ENCODE measurements at places on chromosomes 1 and 21.

DNA sequence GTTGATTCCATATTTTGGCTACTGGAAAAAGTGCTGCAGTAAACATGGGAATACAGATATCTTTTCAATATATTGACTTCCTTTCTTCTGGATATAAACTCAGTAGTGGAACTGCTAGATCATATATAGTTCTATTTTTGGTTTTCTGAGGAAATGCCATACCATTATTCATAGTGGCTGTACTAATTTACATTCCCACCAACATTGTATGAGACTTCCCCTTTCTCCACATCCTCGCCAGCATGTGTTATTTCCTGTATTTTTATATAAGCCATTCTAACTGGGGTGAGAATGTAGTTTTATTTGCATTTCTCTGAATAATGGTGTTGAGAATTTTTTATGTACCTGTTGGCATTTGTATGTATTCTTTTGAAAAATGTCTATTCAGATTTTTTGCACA is 385.2 kb downstream of the NUF2 start:
- DNase-seq: no peak

GRCh38 chr1:60841116-60842046 is 241.0 kb upstream of the NFIA start:
- no peak for DNase-seq

DNA sequence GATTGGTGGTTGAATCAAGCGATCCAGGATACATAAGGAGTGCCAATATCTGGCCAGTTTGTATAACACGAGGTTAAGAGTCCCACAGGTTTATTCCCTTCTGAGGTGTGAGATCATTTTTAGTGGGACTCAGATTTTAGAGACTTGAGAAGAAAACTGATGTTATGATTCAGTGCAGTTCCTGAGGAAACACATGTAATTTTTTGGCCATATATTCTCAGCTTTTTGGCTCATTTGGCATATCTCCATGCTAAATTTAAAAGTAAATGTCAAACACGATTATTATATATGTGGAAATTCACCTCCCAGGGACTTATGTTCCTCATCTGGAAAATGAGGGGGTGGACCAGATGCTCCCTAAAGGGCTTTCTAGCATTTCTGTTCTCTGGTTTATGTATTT is 39.2 kb upstream of the SERBP1 start:
- DNase-seq: no peak

DNA sequence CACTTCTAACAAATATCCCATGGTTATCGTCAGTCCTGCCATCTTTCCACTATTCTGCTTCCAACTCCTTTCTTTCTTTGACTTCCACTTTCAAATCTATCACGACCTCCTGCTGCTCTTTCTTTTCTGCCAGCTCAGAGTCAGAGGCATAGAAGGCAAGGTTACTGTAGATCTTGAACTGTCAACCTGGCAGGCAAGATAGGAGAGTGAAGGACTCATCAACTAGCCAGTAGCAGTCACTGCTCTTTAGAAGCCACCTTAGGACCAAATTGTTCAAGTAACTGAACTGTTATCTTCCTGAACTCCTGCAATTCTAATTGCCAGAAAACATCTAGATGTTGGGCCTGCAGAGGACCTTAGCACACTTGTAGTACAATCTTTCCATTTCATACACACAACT is 13.1 kb upstream of the FCER1A start:
- no peak for DNase-seq

GRCh38 chr1:217948741-217949140 is 317.6 kb downstream of the SPATA17 start:
- DNase-seq: no peak

- no peak for DNase-seq
Observed at GRCh38 chr1:151881479-151881878, 27.8 kb downstream of the THEM4 start.

- no peak for DNase-seq
Observed at GRCh38 chr1:87369736-87370478, 41.2 kb downstream of the LMO4 start.

- no peak for DNase-seq
Observed at GRCh38 chr21:44952116-44952928, 12.5 kb downstream of the SLX9 start.

DNA sequence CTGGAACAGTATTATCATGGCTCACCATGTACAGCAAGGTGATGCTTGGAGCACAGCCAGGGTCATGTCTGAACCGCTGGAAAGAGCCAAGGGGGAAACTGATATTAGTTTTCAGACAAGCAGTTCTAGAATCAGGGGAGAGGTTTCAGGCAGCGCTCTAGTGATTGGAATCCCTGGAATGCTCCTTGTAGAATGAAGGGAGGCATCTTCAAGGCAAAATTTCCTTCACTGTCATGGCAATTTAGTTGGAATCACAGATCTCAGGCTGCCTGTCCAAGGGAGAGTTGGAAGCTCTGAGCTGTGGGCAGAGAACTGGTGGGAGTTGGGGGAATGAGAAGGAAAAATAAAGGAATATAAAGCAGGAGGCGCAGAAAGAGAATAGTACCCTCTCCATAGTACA is 737.1 kb downstream of the PTPRU start:
- DNase-seq: no peak

DNA sequence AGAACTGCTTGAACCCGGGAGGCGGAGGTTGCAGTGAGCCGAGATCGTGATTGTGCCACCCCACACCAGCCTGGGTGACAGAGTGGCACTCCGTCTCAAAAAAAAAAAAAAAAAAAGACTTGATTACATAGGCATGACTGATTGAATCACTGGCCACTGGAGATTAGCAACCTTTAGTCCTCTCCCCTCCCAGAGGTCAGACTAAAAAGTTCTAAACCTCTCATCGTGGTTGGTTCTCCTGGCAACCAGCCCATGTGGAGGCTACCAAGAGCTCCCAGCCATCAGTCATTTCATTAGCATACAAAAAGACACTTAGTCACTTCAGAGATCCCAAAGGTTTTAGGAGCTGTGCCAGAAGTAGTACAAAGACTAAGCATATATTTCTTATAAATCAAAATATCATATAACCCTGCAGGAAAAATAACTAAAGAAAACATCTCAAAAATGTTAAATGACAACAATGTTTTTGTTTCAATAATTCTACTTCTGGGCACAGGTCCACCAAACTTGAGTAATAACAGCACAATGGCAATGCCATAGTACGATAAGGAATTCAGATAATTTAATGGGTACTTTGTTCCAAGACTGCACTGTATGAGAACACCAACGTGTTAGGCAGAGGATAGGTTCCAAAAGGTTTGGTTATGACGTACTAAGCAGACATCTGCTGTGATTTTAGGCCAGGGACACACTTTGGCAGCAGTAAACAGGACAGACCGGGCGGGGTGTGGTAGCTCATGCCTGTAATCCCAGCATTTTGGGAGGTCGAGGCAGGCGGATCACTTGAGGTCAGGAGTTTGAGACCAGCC is 18.1 kb downstream of the USP48 start:
- DNase-seq: peak; percentile 98

GRCh38 chr1:200027264-200027823 is at the start of gene NR5A2:
Gene NR5A2, plus strand, starts transcription at chr1:200027710. Its CDS starts 138 bp downstream, at chr1:200027848.
- no peak for DNase-seq

GRCh38 chr1:93124556-93125355 is 45.7 kb downstream of the MTF2 start:
- DNase-seq: no peak

- DNase-seq: no peak
Observed at GRCh38 chr1:84427250-84428188, 29.2 kb downstream of the DNASE2B start.

GRCh38 chr21:44403106-44404020 is 49.9 kb downstream of the TRPM2 start:
- DNase-seq: no peak

DNA sequence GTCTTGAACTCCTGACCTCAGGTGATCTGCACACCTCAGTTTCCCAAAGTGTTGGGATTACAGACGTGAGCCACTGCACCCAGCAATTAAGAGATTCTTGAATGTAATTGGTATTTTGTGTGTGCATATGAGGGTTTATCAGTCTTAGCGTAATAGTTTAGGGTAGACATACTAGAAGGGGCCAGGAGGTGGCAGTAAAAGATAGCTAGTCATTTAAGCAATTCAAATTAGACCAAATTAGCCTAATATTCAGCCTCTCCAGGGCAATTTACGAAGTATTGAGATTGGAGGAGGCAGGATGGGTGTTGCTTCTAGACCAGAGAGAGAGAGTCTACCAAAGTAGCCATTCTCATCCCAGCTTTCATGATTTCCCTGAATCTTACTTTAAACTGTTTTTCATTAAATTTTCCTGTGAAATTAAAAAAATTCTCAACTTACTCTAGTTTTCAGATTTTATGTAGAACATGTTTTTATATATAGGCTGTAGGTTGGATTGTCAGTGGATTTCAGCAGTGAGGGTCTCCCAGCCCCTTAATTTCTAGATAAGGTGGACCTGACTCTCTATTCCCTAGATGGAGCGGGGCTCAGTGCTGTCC is 119.7 kb downstream of the HHAT start:
- no peak for DNase-seq

Measured in GM04503 (cell line).